NCI-H2029 treated with DMSO at 0.1 percent for 48 hours (cell line): ENCODE measurements at places on chromosomes 16 and 17.

GRCh38 chr16:22206013-22206841, at the start of gene EEF2K:
Gene EEF2K (plus strand): TSS chr16:22206278. CDS start chr16:22225730, 19,452 bp downstream.
- DNase-seq = peak; percentile 95

GRCh38 chr17:72406498-72406897, 285.7 kb downstream of the SOX9 start:
- DNase-seq = no peak

DNA sequence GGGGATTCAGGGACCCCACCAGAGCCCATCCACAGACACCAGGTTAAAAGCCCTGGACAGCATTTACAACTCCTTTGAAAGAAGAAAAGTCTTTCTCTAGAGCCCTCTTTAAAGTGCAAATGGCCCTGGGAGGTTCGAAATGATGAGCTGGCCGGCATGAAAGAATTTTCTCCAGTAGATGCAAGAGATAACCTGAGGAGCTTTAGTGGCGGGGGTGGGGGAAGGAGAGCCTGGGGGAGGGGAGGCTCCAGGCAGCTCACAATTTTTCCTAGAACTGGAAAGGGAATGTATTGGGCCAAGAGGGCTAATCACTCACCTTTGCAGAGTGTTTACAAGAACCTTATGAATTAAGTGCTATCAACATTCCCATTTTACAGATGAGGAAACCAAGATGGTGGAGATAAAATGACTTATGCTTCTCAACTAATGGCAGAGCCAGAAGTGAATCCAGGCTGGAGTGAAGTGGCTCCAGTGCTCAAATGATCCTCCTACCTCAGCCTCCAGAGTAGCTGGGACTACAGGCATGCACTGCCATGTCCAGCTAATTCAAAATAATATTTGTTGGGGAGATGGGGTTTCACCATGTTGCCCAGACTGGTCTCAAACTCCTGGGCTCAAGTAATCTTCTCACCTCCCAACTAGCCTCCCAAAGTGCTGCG, 4.2 kb upstream of the CDH1 start:
- no peak for DNase-seq

DNA sequence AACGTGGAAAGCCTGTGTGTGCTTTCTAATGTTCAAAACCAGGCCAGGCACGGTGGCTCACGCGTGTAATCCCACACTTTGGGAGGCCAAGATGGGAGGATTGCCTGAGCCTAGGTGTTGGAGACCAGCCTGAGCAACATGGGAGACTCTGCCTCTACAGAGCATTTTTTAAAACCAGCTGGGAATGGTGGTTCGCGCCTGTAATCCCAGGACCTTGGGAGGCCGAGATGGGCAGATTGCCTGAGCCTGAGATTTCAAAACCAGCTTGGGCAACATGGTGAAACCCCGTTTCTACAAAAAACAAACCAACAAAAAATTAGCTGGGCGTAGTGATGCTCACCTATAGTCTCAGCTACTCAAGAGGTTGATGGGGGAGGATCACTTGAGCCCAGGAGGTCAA, 26.4 kb downstream of the RNF213 start:
- no peak for DNase-seq

- DNase-seq = no peak
These were observed 30.3 kb upstream of the TOX3 start for GRCh38 chr16:52577130-52577706.

GRCh38 chr17:3221850-3222249, 14.4 kb downstream of the OR1A1 start:
- no peak for DNase-seq

- no peak for DNase-seq
These were observed 9.2 kb downstream of the SP2 start for GRCh38 chr17:47905221-47905733.

GRCh38 chr17:78785011-78785662, 3.1 kb upstream of the CYTH1 start:
- no peak for DNase-seq

DNA sequence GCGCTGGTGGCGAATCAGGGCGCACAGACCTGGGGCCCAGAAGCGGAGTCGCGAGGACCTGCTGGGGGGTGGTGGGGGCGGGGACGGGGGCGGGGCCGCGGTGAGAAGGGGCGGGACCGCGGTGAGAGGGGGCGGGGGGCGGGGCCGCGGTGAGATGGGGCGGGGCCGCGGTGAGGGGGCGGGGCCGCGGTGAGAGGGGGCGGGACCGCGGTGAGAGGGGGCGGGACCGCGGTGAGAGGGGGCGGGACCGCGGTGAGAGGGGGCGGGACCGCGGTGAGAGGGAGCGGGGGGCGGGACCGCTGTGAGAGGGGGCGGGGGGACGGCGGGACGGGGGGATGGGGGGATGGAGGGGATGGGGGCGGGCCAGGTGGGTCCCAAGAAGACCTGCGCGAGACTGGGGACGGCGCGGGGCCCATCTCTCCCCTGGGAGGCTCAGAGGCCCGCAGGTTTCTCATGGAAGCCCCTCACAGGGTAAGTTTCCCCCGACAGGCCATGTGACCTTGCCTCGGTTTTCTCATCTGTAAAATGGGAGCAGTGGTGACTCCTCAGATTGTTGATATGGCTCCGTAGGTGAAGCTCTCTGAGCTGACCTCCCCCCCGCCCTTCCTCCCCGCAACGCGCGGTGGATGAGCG, 28.6 kb upstream of the DBNDD1 start:
- no peak for DNase-seq
